Activated naive CD4-positive, alpha-beta T cell (primary cell): ENCODE measurements at places on chromosomes 11 and 22.

GRCh38 chr11:34680918-34681586 is 60.2 kb downstream of the EHF start:
- DNase-seq = no peak

GRCh38 chr22:49855251-49855911 is 1.7 kb downstream of the ZBED4 start:
- DNase-seq = no peak

DNA sequence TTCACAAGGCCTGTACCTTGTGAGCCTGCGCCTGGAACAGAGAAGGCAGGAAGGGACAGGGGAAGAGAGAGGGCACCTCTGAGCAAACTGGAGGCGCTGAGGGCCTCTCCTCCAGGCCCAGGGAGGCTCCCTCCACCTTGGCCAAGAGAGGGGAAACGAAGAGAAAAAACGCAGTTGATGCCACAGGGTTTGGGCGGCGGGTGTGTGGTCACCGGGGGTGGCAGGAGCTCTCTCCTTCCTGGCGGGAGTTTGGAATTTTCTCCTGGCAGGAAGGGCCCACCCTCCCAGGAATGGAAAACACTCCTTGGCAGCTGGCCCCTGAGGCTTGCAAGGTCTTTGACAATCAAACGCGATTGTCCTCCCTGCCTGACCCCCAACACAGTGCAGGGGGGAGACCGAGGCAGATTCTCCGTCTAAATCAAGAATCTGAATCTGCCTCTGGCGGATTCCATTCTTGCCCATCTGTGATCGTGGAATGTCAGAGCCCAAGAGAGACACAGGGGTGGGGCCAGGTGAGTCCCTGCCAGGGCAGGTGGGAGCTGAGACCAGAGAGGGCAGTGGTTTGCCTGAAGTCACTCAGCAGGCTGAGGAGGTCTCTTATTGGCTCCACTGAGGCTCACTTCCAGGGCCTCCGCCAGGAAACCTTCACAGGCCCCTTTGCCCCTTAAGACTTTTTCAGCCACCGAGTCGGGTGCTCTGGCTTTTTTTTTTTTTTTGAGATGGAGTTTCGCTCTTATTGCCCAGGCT is 21.0 kb downstream of the RPL3 start:
- no peak for DNase-seq

- no peak for DNase-seq
Measured at GRCh38 chr22:41222846-41223507, 17.8 kb downstream of the CHADL start.

GRCh38 chr11:7579361-7579791 is 65.6 kb downstream of the PPFIBP2 start:
- DNase-seq = no peak

DNA sequence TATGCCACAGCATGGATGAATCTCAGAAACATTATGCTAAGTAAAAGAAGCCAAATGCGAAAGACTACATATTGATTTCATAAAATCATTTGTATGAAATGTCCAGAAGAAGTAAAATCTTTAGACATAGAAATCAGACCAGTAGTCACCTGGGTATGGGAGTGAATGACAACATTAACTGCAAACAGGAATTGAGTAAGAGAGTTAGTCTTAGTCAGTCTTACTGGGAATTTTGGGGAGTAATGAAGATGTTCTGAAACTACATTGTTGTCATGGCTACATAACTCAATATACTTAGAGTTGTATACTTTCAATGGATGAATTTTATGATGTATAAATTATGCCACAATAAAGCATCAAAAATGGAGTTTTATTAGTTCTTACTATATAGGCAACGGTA is 107.8 kb upstream of the CHORDC1 start:
- DNase-seq = no peak

GRCh38 chr22:19231986-19232385 is 53.5 kb upstream of the SLC25A1 start:
- no peak for DNase-seq

GRCh38 chr11:117107701-117108590 is 9.7 kb upstream of the SIK3 start:
- DNase-seq = no peak

DNA sequence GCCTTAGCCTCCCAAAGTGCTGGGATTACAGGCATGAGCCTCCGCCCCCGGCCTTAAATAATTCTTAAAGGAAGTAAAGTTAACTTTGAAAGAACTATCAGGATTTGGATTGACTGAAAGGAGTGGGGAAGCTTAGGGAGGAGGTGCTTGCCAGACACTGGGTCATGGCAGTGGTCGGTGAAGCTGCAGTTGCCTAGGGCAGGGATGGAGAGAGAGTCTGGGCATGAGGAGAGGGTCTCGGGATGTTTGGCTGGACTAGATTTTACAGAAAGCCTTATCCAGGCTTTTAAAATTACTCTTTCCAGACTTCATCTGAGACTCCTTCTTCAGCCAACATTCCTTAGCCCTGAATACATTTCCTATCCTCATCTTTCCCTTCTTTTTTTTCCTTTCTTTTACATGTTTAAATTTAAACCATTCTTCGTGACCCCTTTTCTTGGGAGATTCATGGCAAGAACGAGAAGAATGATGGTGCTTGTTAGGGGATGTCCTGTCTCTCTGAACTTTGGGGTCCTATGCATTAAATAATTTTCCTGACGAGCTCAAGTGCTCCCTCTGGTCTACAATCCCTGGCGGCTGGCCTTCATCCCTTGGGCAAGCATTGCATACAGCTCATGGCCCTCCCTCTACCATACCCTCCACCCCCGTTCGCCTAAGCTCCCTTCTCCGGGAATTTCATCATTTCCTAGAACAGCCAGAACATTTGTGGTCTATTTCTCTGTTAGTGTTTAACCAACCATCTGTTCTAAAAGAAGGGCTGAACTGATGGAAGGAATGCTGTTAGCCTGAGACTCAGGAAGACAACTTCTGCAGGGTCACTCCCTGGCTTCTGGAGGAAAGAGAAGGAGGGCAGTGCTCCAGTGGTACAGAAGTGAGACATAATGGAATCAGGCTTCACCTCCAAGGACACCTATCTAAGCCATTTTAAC is at the start of gene NNMT:
NNMT (plus strand) TSS at position 724 of the 929 bp plus-strand sequence; CDS start at position 882, 158 bp downstream.
- no peak for DNase-seq

DNA sequence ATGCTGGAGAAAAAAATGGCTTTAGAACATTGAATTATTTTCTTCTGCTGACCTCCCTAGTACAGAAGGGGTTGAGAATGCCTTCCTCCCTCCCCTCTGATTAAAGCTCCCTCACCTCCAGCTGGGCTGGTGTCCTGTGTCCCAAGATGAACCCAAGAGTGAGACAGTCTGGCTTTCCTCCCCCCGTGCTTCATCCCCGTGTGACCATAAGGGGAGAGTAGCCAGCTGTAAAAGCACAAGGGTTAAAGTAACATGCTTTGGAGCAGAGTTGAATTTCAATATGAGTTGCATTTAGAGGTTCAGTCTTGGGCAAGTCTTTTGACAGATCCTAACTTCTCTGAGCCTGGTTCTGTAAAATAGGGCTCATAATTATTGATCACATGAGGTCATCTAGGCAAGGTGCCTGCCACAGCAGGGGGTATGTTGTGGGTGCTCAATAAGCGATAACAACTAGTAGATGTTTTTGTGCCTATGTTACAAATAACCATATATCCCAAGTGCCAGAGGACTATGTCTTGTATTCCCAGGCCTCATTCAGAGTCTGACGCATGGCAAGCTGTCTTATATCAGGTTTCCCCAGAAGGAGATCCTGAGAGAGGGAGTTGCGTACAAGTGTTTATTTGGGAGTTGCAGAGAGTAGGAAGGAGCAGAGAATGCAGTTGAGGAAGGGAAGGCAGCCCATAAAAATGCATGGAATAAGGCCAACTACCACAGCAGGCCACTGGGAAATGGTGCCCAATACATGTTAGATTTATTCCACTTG is 4.1 kb downstream of the PRG2 start:
- no peak for DNase-seq

DNA sequence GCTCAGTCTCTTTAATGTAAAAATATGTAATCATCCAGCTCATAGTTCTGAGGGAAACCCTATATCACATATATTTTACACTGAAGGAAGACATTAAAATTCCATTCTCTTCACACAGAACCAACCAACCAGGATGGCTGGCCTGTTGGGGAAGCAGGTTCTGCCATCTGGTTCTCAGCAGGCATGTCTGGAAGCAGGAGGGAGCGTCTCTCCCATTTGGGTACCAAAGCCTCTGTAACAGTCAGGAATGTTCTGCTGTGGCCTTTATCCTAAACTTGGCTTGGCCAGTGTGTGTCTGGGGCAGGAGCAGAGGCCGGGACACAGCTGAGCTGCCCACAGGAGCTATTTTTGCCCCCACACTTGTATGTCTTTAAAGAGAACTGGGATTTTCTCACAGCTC is 29.2 kb downstream of the SGSM3 start:
- no peak for DNase-seq

GRCh38 chr22:45294030-45294429 is 9.3 kb downstream of the UPK3A start:
- DNase-seq = no peak
